ENCODE measurements at places on chromosomes 2 and 18.
A peak's percentile ranks its signal among the peaks of the same experiment; 100 is the strongest.

DNA sequence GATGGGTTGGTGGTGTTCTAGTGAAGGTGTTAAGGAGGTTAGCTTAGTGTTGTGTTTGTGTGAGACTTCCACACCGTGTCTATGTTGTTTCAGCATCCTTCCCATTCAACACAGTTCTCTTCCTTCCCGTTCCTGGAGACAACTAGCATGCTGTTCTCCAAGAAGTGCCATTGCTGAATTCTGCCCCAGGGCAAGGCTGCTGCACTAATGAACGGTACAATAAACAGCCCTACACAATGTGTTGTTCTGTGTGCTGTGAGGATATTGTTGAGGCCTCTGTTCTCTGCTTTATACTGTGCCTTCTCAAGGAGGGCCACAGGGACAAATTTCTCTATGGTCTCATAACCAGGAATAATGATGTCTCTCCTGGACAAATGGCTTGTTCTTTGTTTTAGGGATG is 39.8 kb upstream of the ZEB2 start:
- DNase-seq: no peak

DNA sequence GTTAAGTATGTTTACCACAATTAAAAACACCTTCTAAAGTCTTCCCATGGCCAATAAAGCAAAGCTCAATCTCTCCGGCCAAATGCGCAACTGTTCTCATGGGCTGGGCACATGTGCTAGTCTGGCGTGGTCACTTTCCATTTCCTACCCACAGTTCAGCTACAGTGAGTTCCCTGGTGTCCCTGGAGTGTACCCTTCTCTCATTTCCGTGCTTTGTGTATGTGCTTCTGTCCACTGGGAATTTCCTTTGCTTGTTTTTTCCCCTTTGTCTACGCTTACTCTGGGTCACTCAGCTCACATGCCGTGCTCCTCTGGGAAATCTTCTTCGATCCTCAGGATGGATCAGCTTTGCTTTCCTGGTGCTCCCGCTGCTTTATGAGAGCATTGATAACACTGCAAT is 69.6 kb upstream of the GYPC start:
- DNase-seq: no peak

- peak; percentile 64 for DNase-seq
These were observed 70.8 kb downstream of the RAPGEF4 start for GRCh38 chr2:172806493-172806892.

DNA sequence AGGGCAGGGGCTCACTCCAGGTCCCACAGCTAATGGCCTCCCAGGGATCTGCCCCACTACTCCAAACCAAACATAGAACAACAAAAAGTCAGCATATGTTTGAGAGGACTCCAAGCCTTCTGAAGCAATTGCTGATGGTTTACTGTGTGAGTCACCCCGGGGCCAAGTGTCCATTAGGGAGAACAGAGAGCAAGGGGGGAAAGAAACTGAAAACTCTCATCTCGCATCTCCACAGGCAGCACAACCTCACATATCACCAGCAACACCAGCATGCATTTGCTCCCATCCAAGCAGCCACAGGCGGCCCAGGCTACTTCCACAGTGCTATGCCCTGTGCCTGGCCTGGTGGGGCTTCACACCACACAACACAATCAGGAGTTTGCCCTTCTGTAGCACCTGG is 39.1 kb downstream of the CYRIA start:
- DNase-seq: peak; percentile 67

DNA sequence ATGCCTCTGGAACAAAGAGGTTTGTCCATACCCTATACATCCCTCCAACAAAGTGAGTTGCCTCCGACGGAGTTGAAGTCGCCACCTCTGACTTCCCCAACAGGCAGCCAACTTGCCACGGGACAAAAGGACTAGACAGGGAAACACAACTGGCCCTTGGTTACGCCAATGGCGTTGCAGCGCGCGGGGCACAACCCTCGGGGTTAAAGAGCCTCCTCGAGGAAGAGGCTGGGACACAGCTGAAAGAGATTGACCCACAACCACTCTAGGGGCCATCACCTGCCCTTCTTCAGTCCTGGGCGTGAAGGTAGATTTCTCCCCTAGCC is 545 bp downstream of the GTF3C2 start:
- peak; percentile 74 for DNase-seq

GRCh38 chr18:27780061-27780745 is 396.7 kb downstream of the CDH2 start:
- no peak for DNase-seq

DNA sequence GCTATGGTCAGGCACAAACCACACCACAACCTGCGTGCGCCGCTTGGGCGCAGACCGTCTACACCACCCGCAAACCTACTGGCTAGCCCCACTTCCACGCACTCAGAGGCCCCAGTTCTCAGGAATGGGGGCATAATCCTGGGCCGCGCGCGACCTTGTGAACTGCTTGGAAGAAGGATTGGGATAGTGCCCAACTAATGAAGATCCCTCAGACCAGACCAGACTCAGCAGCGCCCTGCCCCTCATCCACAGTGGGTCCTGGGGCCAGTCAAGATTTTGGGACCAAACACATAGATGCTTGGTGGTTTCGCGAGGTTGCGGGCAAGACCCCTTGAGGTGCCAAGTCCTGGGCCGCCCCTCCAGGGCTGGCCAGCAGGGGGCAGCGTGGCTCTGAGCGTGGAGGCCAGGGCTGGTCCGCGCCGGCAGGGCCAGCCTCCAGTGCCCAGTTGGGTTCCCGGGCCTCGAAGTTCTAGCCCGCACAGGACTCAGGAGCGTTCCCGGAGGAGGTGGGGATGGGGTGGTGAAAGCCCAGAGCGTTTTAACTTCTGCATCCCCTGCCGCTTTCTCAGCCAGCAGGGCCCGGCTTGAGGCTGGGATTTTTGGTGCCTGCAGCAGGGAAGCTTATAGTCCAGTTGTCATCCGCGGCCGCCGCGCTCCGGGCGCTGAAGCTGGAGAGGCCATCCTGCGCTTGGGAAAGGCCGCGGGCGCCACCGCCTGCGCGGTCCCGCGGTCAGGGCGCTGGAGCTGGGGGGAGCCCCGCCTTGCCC is 8.3 kb downstream of the OSR1 start:
- no peak for DNase-seq

DNA sequence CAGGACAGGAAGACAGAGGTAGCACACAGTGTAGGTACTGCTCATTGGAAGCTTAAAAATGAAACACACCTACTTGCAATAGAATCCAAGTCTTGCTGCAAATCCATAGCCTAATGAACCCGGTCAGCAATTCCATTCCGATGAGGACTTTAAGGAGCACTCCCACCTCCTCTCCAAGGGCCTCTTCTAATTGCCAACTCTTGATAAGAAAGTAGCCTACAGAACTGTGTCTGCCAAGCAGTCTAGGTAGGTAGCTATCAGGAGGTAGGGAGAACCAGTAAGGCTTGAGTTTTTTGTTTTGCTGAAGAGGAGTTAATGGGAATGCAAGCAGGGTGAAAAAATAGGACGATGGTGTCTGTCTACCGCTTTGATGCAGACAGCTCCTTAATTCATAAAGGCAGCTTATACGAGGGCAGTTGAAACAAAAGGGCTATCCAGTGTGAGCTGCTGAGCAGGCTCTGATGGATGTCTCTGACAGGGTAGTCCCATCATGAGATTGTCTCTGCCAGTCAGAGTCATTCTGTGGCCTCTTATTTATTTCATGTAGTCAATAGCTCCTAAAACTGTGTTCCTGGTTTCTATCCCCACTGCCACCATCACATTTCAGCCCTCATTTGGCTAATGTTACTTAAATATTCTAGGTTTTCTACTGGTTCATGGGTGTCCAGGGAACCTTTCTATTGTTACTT is 155.6 kb upstream of the DNMT3A start:
- DNase-seq: no peak

GRCh38 chr2:137865954-137866540 is 98.2 kb upstream of the HNMT start:
- DNase-seq: peak; percentile 57

DNA sequence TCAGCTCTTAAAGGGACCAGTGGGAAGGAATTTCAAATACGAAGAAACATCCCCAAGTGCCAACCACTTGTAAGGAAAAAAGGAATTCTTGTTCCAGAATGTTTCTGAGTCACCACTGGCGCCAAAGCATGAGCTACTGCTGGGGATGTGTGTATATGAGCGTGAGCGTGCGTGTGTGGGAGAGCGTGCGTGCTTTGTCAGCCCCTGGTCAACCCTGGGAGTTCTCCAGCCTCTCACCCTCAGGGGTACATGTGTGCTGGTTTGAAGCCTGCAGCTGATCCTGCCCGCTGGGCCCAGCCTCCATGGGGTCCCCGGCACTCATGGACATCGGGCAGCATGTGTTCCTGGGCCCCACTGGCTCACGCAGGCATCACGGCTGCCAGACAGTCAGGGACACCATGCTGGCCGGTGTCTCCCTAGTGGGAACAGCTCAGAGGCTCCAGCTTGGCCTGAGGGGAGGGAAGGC is 17.1 kb downstream of the HS6ST1 start:
- peak; percentile 47 for DNase-seq

DNA sequence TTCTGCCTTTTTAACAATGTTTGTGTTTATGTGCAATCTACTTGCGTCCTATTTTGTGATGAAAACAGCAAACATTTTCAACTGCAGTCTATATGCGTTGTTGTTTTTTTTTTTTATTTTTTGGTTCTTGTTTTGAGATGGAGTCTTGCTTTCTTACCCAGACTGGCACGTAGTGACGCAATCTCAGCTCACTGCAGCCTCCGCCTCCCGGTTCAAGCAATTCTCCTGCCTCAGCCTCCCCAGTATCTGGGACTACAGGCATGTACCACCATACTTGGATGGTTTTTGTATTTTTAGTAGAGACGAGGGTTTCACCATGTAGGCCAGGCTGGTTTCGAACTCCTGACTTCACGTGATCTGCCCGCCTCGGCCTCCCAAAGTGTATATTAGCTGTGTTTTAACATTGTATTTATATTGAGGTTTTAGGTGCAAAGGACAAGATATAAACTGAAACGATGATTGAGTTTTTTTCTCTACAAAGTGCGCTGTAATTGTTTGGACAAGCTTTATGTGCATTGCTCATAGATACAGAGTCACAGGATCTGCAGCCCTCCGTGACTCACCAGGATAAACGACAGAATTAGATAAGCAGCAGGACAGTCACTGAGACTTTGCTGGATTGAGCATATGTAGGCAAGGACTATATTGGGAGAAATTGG is 17.4 kb downstream of the CDH7 start:
- no peak for DNase-seq

DNA sequence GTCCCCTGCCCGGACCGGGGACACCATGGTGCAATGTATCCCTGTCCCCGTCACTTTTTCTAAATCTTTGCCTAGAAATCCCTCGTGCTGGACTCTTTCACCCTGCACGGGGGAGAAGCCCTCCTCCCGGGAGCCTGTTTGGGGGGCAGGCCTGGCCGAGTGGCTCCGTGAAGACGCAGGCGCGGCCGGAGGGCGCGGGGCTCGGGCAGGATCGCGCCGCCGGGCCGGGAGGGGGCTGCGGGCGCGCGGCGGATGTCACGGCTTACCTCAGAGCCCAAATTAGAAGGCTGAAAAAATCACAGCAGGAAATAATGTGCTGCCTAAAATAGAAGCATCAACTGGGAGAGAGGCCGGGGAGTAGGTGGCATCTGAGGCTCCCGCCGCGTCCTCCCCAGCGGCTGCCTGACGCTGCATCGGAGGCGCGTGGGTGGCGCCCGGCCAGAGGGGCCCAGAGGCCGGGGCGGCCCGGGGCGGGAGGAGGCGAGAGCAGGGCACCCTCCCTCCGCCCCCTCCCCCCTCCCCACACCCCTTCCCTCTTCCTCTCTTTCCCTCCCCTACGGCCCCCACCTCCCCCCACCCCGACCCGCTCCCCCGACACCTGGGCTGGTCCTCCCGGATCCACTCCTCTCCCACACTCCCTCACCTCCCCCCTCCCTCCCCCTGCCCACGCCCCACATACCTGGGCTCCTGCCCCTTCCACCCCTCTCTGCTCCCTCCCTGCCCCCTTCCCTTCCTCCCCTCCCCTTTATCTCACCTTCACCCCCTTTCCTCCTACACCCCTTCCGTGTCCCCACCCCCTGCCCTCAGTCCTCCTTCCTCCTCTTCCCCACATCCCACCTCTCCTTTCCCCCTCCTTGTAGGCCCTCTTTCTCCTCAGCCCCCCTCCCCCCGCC is 51.9 kb downstream of the SLC4A1AP start:
- peak; percentile 86 for DNase-seq

GRCh38 chr2:46459694-46460093 is 19.7 kb upstream of the TMEM247 start:
- DNase-seq: no peak

DNA sequence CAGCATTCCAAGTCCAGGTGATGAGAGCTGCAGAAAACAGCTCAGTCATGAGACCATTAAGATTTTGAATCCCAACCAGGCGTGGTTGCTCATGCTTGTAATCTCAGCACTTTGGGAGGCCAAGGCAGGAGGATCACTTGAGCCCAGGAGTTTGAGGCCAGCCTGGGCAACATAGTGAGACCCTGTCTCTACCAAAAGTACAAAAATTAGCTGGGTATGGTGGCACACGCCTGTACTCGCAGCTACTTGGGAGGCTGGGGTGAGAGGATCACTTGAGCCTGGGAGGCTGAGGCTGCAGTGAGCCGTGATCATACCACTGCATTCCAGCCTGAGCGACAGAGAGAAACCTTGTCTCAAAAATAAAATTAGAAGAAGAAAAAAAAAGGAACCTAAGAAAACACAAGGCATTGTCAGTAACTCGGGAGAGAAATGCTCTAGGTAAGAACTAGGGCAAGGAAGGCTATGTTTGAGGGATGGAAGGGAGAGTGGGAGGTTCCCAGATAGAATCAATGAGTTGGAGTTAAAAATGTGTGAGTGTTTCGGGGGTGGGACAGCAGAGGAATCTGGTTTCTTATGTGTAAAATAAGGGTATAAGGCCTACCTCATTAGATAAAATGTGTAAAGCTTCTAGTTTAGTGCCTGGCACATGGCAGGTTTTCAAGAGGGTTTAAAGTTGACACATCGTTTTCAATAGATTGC is 23.3 kb upstream of the MTA3 start:
- DNase-seq: no peak

- DNase-seq: no peak
These were observed 13.9 kb downstream of the PSMD14 start for GRCh38 chr2:161321944-161322648.

DNA sequence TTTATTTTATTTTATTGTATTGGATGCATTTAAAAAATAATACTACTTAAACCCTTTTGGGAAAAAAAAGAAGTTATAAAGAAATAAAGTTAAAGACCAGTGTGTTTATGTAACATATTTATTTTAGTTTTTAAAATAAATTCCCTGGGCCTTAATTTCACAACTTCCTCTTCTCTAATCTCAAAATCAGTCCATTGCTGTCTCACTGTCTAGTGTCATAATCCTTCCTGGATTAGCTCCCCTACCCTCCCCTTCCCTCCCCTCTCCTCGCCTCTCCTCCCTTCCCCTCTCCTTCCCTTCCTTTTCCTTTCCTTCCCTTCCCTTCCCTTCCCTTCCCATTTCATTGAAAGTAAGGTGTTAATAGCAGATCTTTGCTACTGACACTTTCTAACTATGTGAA is 40.3 kb upstream of the ZEB2 start:
- no peak for DNase-seq

All from kidney tubule cell (primary cell).